ENCODE measurements at places on chromosomes 3 and 15.

GRCh38 chr3:151838574-151839312, 24.8 kb downstream of the AADAC start:
- peak; percentile 86 for DNase-seq

DNA sequence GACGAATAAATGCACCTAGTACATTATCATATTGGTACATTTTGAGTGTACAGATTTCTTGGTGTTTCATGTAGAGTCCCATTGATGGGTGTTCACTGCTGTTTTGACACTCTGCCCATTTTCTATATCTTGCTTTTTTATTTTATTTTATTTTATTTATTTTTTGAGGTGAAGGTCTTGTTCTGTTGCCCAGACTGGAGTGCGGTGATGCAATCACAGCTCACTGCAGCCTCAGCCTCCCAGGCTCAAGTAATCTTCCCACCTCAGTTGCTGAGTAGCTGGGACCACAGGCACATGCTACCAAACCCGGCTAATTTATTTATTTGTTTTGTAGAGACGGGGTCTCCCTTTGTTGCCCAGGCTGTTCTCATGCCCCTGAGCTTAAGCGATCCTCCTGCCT, 44.2 kb downstream of the DNAJC13 start:
- DNase-seq = no peak

- DNase-seq = no peak
Measured at GRCh38 chr15:68572921-68573320, 5.9 kb upstream of the CORO2B start.

- DNase-seq = no peak
Measured at GRCh38 chr3:4914464-4914863, 64.8 kb upstream of the BHLHE40 start.

DNA sequence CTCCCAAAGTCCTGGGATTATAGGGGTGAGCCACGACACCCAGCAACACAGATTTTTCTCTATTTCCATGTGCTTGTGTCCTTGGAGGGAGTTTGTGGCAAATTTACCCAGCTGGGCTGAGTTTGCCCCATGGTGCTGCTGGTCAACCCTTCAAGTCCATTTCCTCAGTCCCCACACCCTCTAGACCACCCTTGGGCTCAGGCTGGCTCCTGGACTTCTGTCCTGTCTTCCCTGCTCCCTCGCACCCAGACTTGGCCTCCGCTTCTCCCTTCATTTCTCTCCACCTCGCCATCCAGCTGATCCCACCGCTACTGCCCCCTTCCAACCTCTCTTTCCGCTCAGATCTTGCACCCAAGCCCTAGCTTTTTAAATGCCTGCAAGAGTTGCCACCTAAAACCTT, 7.3 kb upstream of the RHOV start:
- no peak for DNase-seq

- no peak for DNase-seq
Measured at GRCh38 chr15:67854358-67854757, 14.5 kb upstream of the RNU6-1 start.

DNA sequence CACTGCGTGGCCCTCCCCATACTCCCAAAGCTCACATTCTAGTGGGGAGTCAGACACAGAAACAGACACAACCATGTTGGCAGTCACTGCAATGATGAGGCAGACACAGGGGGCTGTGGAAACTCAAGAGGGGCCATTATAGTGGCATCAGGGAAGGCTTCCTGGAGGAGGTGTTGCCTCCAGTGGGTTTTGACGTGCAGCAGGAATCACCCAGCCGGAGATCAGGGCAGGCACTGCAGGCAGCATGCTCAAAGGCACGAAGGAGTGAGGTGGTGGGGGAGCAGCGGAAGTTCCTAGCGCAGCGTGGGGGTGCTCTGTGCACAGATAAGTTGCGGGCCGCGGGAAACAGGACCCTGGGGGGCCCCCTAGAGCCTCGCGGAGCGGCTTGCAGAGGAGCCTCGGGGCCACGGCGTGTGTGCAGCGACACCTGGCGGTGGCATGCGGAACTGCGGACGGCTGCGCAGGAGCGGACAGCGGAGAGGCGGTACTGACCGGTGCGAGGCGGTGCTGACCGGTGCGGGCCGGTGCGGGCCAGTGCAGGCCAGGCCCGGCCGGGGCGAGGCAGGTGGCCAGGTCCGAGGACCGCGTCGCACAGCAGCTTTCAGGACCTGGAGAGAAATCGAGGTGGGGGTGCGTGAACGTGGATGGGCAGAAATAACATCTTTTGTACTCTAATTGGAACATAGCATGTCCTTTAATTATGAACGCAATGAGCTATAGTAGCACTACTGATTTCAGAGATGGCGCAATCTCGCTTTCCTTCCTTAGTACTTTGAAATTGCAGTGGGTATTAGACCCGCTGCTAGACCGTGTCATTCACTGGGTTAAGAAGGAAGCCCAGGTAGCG, 101.5 kb downstream of the FBLN2 start:
- peak; percentile 86 for DNase-seq

- peak; percentile 88 for DNase-seq
Measured at GRCh38 chr3:158727206-158728060, 4.8 kb downstream of the RARRES1 start.

DNA sequence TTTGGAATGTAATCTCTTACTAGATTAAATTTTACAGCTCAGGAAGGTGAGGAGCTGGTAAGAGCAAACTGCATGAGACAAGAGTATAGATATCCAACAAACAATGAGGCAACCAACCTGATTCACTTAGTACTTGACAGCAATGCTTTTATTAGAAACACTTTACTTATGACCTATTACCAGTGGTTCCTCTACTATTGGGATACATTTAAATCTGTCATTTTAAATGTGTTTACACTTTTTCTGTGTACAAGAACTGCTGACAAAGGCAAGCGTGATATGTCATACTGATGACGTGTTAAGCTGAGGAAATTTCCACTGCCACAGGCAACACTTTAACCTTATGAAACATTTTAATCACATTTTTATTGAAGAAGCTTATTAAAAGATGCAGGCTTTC, 1043.3 kb downstream of the FHIT start:
- no peak for DNase-seq

DNA sequence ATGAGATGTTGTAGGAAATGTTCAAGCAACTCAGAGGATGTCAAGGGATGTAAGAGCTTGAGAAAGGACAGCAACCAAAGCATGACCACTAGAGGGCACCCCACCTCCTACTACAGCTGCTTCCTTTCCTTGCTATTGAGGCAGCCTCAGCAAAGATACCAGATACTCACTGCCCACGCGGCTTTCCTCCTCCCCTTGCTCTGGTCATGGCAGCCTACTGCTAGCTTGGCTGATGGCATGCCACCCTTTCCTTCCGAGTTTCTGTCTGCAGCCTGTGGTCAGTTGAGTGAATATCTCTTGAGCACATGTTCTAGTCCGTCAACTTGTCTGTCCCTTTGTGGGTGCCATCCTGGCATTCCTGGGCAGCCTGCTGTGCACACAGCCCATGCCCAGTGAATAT, 4.4 kb upstream of the CXCR6 start:
- peak; percentile 91 for DNase-seq

- no peak for DNase-seq
Measured at GRCh38 chr3:188760408-188760807, 411.4 kb upstream of the TPRG1 start.

DNA sequence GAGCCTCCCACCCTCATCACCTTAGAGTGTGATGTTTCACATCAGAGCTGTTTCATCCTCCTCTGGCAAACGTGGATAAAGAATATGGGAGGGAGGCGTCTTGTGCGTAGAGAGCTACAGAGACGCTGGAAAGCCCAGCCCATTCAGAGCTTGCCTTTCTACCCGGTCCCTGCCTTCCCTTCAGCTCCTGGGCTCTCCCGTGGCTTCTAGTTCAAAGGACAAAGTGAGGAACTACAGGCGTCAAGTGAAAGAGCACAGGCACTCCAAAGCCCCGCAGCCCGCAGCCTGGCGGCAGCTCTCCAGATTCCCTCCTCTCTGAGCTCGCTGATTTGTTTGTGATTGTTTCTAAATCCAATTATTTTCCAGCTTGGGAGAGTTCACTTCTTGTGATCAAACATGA, 197.1 kb upstream of the IGF1R start:
- DNase-seq = no peak

DNA sequence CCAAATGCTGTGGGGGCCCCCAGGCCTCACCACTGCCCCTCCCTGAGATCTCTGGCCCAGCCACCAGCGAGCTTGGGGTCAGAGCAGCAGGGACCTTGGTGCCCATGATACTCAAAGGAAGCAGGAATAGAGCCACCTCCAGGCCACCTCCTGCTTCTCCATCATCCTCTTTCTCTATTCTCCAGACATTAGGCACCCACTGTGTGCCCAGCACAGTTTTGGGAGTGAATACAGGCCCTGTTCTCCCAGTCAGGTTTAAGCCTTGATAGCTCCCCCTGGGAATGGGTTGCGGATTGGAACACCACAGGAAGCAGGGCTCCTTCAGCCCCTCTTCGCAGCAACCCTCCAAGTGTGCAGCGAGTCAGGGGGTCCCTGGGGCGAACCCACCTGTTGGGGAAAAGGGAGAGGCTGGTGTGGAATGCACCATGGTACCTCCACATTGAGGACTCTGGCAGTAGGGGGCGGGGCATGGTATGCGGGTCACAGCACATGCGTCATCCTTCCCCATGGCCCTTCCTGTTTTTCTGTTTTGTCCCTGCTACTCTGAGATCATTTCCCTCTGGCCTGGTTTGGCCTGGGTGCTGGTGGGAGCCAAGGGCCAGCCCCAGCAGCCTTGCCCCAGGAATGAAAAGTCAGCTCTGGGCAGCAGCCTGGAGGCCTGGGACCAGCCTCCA, 14.2 kb upstream of the SEMA3B start:
- DNase-seq = peak; percentile 90

- DNase-seq = no peak
Measured at GRCh38 chr3:7962301-7962700, 539.3 kb upstream of the LMCD1 start.

- DNase-seq = no peak
Measured at GRCh38 chr3:64824394-64824909, 136.7 kb upstream of the ADAMTS9 start.

GRCh38 chr3:171390051-171390941, 69.9 kb downstream of the TNIK start:
- no peak for DNase-seq

DNA sequence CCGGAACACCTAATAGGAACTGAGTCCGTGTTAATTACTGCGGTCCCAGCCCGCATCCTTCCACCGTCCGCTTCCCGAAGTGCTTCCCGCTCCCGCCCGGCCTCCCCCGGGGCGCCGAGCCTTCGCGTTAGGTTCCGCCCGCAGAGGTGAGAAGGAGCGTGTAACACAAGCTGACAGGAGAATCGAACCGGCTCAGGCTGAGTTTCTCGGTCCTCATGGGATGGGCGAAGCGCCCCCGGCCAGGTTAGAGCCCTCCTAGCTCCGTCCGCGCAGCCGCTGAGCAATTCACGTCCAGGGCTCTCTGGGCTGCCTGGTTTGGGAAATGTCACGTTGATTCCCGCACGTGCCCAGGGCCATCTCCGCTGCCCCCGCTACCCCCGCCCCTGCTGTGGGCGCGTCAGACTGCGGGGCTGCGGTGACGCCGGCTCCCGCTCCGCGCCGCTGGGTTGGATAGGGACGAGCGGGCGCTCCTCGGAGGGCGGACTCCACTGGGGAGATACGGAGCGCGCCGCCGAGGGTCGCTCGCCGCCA, 954 bp downstream of the CLDN11 start:
- DNase-seq = peak; percentile 4

GRCh38 chr3:153600896-153601295, 438.9 kb downstream of the RAP2B start:
- DNase-seq = no peak

DNA sequence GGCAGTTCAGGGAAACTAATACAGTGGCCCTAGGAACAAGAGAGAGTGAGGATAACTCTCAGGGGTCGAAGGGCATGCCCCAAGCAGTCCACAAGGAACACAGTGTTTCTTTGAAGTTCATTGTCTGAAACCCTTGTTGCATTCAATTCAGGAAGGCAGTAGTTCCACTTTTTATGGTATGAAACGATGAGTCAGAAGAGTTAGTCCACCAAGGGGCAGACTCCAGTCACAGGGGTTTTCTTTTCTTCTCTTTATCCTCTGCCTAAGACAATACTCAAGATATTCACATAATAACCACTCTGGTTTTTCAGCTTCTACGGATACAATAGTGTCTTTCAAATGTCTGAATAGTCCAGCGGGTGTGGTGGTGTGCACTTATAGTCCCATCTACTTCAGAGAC, 23.7 kb upstream of the TICRR start:
- DNase-seq = peak; percentile 66

DNA sequence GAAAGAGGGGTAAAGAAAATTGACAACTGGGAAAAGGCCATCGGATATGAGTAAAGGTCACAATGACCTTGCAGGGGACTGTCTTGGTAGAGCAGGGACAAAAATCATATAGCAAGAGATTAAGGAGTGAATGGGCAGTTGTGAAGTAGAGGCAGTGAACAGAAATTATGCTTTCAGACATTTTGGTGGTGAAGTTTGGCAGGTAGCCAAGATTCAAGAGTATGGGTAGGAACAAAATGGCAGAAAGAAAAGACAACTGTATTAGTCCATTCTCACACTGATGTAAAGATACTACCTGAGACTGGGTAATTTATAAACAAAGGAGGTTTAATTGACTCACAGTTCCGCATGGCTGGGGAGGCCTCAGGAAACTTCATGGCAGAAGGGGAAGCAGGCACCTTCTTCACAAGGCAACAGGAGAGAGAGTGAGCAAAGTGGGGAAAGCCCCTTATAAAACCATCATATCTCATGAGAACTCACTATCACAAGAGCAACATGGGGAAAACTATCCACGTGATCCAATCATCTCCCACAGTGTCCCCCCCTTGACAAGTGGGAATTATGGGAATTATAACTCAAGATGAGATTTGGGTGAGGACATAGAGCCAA, 84.0 kb downstream of the CGNL1 start:
- no peak for DNase-seq

- no peak for DNase-seq
Measured at GRCh38 chr15:42688301-42688700, 48.6 kb downstream of the CDAN1 start.

GRCh38 chr3:23932571-23932970, 12.5 kb upstream of the NR1D2 start:
- no peak for DNase-seq

DNA sequence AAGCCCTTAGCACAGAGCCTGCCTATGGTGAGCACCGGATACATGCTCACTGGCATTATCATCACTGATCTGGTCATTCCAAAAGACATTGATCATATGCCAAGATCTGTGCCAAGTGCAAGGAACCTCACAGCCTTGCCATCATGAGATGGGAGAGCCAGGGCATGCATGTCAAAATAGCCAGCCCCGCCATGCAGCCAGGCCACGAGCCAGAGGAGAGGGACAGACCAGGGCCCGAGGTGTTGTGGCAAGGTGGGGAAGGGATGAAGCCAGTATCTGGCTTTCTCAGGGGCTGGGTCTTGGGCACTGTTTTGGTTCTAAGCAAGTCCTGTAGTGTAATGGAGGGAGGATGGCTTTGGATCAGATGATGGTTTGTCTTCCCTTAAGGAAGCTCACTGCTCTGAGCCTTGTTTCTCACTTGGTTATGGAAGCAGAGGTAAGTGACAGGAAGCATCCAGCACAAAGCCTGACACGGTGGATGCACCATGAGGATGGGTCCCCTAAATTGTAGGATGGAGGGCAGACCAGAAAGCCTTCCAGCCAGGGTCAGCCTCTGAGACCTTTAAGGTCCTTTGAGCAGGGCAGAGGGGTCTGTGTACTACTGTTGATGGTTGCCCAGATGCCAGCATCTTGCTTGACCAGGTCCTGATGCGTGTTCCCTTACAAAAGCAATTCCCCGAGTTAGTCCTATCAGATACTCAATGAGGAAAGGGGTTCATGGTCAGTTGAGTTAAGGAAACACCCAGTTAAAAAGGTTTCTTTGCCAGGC, 247.7 kb upstream of the TLE3 start:
- DNase-seq = no peak

- DNase-seq = no peak
Measured at GRCh38 chr3:131031660-131032059, 5.0 kb downstream of the NEK11 start.

GRCh38 chr3:127454968-127455367, 135.6 kb downstream of the TPRA1 start:
- no peak for DNase-seq

GRCh38 chr15:41480396-41481140, 13.1 kb upstream of the ITPKA start:
- no peak for DNase-seq
